ENCODE measurements at places on chromosomes 2 and 18.

DNA sequence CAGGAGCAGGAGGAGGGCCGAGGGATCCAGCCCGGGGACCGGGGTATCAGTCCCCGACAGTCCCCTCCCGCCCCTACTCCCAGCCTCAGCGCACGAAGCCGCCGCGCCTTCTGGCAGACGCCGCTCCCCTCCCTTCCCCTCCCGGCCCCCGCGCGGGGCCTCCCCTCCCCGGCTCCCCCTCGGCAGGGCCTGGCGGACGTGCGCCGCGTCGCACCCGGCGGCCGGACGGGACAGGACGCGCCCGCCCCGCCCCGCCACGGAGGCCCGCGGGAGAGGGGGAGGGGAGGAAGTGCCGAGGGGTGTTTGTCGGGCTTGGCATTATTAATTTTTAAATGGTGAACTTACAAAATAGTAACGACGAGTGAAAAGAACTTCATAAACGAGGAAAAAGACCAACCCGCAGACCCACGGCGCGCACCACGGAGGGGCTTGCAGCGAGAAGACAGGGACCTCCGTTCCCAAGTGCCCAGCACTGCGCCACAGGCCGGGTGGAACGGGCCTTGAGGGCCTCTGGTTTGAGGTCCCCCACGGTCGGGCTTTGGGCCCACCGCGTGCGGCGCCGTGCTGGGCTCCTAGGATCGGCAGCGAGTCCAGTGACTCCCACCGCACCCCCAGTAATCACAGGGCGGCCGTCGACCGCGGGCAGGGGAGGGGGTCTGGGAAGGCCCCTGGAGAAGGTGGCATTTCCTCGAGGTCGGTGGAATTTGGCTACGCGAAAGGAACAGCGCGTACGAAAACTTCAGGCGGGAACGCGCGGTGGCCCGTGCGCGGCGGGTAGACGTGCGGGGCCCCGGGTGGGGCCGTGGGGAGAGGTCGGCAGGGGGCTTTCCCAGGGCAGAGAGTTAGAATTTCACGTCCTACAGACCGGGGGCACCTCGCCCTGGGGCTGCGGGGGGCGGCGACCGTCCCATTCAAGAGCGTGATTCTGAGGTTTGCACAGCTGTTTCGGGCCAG, 954 bp upstream of the CTDSP1 start:
- no peak for DNase-seq

DNA sequence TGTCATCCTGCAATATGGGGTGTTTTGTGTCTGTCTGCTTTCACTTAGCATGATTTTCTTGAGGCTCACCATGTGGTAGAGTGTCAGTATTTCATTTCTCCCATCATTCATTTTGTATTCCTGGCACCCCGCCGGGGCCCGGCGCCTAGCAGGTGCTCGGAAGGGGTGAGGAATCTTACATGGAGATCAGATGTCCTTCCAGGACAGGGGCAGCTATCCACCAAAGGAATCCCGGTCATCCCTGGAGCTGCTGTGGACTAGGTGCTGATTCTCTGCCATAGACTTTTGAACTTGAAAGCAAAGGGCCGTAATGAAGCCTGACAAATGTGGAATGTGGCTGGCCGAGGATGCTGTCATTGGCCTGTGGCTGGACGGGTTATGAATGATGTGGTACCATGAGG, 2.4 kb downstream of the PRELID3A start:
- DNase-seq: no peak

DNA sequence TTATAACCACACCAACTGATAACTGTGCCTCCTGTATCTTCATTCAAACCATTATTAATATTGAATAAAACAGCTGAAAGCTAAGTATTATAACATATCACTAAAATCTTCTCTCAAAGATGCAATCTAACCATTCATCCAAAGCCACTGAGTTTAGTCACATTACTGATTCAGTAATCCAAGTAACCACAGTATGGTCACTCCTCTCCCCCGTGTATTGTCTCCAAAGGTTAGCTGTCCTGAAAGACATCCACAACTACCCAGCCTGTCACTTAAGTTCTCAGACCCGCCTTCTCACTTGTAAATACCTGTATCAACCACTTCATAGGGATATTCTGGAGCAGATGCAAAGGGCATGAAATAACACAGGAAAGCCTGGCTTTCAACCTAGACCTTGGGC, 213.4 kb upstream of the BOD1L2 start:
- no peak for DNase-seq

GRCh38 chr2:40448476-40449079, 3.3 kb downstream of the SLC8A1 start:
- no peak for DNase-seq

- no peak for DNase-seq
Measured at GRCh38 chr2:148594216-148594615, 50.3 kb upstream of the EPC2 start.

Data from stimulated activated CD8-positive, alpha-beta memory T cell treated with anti-CD3 and anti-CD28 coated beads, Interleukin-15, amount 100 ng/mL, for 24 hours (primary cell).